Stimulated activated CD4-positive, alpha-beta T cell treated with anti-CD3 and anti-CD28 coated beads, Interleukin-4, amount 100 ng/mL, for 4 hours (primary cell): ENCODE measurements at places on chromosomes 7 and 10.

DNA sequence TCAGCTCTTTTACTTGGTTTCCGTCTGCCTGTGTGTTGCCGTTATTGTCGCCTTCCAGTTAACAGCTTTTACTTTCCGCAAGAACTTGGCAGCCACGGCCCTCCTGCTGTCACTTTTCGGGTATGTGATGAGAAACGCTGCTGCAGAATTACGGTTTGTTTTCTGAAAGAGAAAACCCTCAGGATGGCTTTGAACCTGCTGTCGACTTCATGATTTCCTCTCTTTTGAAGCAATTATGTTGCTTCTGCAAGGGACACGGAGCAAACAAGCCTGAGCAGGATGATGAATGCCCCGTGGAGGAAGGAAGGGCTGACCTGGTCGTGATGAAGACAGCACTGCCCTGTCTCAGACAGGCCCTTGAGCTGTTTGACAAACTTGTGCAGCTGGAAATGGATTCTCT, 339.8 kb downstream of the ABCA13 start:
- DNase-seq: no peak

GRCh38 chr7:2521952-2522591, 2.5 kb downstream of the LFNG start:
- DNase-seq: peak; percentile 59

GRCh38 chr7:127673902-127674301, 21.9 kb downstream of the SND1 start:
- no peak for DNase-seq

- no peak for DNase-seq
These were observed 91.4 kb upstream of the CCDC71L start for GRCh38 chr7:106752367-106752766.

DNA sequence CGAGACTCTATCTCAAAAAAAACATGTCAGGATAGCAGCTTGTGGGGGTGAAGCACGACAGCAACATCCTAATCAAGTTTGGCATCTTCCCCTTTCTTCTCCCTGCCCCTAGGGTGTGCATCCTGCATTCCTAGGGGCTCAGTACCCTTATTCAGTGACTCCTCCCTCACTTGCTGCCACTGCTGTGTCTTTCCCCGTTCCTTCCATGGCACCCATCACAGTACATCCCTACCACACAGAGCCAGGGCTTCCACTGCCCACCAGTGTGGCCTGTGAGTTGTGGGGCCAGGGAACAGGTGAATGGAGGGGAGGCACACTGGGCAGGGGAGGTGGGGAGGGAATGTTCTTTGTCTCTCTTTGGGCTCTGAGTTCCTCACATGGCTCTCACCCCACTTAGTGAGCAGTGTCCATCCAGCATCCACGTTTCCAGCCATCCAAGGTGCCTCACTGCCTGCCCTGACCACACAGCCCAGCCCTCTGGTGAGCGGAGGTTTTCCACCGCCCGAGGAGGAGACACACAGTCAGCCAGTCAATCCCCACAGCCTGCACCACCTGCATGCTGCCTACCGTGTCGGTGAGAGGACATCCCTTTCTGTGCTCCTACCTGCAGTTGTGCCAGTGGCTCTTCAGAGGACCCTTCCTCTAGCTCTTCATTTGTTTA, 11.4 kb downstream of the NDST2 start:
- DNase-seq: no peak

DNA sequence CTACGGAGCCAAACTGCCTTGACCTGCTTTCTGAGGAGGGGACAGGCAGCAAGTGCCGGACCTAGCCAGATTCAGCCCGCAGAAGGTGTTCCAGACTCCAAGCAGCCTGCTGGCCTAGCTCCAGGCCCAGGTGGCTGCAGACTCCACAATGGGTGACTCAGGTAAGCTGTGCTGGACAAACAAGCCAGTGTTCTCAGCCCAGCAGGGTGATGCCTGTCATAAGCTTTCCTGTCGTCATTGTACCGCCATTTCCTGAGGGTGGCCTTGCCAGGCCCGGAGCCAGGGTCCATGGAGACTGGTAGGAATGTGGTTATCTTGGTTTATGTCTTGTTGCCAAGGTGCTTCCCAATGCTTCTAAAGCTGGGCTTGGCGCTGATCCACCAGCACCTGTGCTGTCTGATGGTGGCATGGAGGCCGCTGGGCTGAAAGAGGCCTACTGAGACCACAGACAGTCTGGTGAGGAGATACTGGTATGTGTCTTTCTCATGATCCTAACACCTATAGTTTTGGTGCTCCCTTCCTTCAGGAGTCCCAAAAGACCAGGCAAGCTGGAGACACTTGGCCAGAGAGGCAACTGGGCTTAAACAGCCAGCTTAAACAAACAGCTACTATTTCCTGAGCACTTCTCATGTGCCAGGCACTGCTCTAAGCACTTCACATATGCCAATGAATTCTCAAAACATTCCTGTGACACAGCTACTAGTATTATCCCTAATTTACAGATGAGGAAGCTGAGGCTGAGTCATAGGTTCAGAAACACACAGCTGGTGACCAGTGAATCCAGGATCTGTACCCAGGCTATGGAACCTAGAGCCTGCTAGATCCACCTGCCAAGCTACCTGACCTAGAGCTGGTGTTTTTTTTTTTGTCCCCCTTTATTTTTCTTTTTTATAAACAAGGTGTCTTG, 42.0 kb downstream of the ZC3HC1 start:
- DNase-seq: no peak

DNA sequence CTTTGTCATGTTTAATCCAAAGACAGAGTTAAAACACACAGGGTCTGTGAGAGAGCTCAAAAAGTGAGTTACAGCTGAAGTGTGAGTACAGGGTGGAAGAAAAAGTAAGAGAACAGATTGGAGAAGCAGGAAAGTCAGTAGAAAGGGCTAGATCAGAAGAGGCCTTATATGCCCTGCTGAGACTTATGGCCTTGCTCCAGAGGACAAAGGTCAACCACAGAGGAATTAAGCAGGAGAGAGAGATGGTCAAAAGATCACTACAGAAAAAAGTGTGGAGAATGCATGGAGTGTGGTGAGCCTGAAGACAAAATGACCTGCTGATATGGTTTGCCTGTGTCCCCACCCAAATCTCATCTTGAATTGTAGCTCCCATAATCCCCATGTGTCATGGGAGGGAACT, 213.8 kb downstream of the NEBL start:
- no peak for DNase-seq

- DNase-seq: no peak
These were observed 15.9 kb upstream of the ASB4 start for GRCh38 chr7:95469848-95470247.

- DNase-seq: no peak
These were observed 265.1 kb downstream of the PRPF18 start for GRCh38 chr10:13851906-13852305.

- DNase-seq: no peak
These were observed 275.1 kb downstream of the DOCK4 start for GRCh38 chr7:111931016-111931517.

GRCh38 chr7:81206217-81206616, 287.4 kb upstream of the SEMA3C start:
- no peak for DNase-seq

DNA sequence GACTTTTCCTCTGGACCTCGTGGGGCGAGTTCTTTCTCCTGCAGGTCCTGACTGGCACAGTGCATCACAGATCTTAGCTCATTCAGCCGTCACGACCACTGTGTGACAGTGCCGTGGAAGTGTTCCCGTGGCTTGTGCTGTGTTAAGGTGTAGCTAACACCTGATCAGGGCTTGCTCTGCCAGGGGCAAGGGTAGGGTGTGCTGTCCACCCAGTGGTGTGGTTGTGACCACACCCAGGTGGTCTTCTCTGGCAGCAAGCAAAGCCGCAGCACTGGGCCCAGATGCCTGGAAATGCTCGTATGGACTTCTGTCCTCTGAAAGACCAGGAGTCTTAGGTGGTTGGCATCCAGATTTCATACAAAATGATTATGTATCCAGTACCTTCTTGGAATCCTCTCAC, 86.2 kb downstream of the GLRX3 start:
- DNase-seq: no peak

DNA sequence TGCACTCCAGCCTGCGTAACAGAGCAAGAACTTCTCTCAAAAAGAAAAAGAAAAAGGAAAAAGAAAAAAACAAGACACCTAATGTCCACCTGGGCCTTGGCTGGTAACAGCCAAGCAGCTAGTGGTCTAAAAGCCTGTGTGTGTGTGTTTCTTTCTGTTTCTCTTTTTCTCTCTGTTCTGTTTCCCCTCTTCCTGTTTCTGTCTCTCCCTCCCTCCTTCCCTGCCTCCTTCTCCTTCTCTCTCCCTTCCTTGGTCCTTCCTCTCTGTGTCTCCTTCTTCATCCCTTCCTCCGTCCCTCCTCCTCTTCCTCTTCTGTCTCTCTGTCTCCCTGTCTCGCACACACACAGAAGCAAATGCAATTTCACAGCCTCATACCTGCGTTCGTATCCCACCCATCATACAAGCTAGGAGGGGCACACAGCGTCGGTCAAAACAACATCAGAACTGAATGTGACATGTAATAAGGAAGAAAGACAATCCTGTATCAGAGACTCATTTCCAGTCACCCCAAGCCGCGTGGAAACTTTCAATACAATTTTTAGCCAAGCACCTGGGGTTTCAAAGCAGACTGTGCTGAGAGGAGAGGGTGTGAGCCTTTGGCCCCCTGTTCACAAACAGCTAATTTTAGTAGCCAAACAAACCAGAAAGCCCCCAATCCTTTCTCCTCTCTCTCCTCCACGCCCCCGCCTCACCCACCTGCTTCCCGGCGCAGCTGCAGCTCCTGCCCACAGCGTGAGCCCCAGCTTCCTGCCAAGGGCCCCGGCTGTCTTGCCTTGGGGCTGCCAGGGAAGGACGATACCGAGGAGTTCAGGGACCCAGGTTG, 50.2 kb upstream of the GNA12 start:
- DNase-seq: peak; percentile 50

DNA sequence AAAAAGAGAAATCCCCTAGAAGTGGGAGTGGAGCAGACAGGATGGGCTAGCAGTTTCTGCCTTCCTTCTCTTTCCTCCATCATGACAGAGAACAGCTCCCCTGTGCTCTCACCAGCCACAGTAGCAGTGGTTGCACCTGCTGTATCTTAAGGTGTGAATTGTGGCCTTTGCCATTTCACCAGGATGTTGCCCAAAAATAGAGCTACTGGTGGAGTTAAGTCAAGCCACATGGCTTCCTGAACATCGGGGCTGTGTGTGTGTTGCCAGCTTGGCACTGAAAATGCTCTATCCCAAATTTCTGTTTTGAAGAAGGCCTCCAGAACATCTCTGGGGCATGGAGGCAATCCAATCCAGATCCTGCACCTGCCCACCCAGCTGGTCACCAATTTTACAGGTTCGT, 348.7 kb downstream of the EXOC4 start:
- DNase-seq: no peak

GRCh38 chr10:72012796-72013195, 48.6 kb downstream of the CHST3 start:
- no peak for DNase-seq

GRCh38 chr10:127736915-127737562, at the start of gene FOXI2:
Gene FOXI2, plus strand, starts transcription at chr10:127737185. Its CDS starts 89 bp downstream, at chr10:127737274.
- DNase-seq: no peak

DNA sequence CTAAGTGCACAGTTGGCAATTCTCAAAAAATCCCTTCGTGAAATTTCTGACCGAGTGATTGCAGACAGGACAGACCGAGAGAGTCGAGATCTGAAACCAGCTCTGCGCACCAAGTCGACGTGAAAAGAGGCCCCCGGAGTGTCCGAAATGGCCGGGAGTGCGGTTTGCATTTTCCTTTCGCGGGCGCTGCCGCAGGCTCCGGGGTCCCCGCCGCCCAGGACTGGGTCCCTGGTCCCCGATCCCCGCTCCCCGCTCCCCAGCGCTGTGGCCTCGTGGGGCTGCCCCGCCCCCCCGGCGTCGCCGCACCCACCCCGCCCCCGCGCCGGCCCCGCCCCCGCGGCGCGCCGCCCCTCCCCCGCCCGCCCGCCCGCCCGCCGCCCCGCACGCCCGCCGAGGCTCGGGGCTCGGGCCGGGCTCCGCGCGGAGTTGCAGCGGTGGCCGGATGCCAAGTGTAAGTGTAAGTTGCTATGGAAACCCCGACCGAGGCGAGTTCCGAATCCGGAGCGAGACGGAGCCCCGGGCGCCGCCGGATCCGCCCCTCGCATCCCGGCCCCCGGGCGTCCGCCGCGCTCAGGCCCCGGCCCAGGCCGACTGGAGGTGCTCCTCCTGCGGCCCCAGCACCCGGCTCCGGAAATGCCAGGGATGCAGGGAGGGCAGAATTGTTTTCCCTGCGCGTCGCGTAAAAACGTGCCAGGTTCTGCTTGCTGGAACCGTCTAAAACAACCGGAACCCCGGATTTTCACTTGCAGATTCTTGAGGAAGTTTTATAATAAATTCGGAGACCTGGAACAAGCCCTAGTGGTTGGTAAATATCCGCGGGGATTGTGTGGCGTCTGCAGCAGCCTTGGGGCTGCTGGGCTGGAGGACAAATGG, 4.6 kb downstream of the BMI1 start:
- peak; percentile 59 for DNase-seq

DNA sequence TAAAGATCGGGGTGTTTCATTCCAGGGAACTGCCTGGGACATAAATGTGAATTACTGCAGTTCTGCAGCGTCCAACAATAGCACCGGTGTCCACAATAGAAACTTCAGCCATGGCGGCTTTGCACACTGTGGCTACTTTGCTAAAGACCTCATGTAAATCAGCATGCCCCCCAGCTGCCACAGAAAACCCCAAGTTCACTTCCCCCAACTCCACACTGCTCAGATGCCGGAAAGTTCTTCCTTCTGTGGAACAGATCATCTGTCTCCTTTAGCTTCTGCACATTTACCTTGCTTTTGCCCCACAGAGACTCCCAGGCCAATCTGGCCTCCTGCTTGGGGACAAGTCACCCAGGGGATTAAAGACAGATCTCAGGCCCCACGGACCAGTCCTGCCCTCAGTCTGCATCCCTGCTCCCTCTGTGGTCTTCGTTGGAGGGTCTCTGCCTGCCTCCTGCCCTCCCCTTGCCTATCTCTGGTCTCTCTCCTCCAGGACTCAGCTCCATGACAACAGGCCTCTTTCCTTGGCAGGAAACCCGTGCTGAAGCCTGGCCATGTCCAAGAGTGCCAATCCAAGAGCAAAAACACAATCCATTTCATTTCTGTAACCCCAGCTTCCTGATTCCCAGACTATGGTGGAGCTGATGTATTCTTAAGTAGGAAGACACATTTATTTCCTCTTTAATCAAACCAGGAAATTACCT, 403.2 kb downstream of the RPS24 start:
- no peak for DNase-seq

DNA sequence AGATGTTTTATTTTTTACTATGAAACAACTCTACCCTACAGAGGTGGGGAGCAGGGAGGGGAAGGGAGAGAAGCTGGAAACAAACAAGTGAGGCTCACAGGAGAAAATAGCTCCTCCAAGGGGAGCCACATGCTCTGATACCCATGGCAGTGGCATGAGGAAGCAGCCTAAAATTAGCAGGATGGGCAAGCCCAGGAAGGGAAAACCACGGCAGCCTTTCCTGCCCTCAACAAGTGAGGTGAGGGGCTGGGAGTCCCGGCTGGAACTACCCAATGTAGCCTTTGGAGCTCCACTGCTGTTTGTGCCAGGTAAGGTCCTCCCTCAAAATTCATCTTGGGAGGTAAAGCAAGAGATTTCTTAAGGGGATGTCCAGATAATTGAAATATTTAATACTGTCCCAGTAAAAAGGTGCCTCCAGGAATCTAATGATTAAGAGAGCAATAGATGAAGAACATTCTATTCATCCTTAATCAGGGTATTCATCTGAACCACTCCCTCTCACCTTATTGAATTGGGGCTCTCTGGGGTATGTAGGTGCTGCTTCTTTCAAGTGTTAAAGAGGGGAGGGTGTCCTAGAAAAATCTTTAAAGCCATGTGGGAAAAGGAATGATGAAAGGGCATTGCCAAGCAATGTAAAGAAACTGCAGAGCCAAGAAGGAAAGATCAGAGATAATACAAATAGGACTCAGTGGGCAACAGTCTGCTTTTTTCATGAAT, 12.8 kb upstream of the HERC4 start:
- DNase-seq: no peak

- DNase-seq: no peak
These were observed 476.9 kb downstream of the KCNMA1 start for GRCh38 chr10:77160679-77161078.
